ENCODE measurements at places on chromosomes 6 and 20. TPM values are rescaled to one million over a fixed set of nuclear protein-coding genes. Genes with fewer than 3 reads are reported as not detected.

The CNKSR3 gene
- 4.2 TPM for polyA plus RNA-seq

- DNase-seq, result no peak
These were observed 11.1 kb downstream of the TMEM200A start for GRCh38 chr6:130376936-130377335.

The NPBWR2 gene
- not detected for polyA plus RNA-seq

GRCh38 chr6:135269481-135269891 is 88.4 kb downstream of the MYB start:
- DNase-seq, result no peak

DNA sequence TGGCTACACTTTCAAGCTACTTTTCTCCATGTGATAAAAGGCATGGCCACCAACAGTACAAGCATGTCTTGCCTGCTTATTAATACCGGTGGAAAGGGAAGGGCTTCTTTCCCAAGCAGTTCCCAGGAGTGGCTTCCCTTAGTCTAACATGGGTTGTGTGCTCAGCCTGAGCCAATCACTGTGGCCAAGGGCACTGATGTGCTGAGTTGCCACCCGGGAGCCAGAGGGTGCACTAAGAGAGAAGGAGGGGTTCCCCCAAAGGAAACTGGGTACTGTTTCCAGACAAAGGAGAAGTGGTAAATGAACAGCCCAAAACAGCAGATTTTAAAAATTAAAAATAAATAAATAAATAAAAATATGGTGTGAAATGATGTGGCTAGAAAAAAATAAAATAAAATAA is 68.5 kb downstream of the BANF2 start:
- no peak for DNase-seq

- DNase-seq, result no peak
These were observed 10.1 kb downstream of the GSS start for GRCh38 chr20:34945315-34946077.

The VNN1 gene
- polyA plus RNA-seq, result 0.23 TPM

The DBNDD2 gene
- 381 TPM for polyA plus RNA-seq

The TRIM15 gene
- polyA plus RNA-seq, result not detected

The SMPDL3A gene
- polyA plus RNA-seq, result 4.6 TPM

DNA sequence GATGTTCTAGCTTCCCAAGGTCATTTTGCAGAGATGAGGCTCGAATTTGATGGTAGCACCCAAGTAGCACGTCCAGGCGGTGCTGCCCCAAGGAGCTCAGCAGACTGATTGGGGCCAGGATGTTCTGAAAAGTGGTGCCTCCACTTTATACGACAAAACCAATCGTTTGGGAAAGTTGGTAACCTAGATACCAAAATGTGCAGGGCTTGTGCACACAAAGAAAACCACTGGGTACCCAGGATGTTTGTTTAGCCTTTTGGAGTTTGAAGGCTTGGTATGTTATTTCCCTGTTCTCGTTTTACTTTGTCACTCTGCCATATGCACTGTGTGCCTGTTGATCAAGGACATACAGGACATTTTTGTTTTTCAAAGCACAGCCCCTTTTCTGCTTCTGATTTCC is 40.7 kb upstream of the PBOV1 start:
- DNase-seq, result no peak

DNA sequence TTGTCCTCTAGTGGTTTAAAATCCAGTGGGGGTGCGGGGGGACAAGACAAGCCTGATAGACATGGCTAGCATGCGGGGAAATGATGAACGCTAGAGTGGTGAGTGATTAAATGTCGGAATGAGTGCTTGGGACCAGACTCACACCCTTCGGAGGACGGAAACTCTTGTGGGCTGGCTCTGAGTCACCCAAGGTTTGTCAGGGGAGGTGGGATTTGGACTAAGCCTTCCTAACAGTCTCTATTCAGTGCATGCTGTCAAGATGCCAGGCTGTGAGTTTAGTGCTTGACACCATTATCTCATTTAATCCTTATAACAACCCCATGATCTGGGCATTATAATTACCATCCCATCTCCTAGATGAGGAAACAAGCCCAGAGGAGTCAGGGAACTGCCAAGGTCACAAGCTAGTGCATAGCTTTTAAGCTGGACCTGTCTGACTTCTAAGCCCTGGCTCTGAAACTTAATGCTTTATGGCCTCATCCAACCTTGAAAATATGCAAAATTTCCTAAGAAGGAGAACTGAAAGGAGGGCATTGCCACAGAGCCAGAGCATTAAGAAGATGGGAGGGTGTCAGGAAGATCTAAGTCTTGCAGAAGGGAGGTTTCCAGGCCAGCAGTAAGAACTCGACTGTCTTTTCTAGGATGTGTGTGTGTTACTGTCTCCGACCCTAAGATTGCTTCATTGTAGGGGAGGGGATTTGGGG is 168.7 kb upstream of the LRFN2 start:
- no peak for DNase-seq

DNA sequence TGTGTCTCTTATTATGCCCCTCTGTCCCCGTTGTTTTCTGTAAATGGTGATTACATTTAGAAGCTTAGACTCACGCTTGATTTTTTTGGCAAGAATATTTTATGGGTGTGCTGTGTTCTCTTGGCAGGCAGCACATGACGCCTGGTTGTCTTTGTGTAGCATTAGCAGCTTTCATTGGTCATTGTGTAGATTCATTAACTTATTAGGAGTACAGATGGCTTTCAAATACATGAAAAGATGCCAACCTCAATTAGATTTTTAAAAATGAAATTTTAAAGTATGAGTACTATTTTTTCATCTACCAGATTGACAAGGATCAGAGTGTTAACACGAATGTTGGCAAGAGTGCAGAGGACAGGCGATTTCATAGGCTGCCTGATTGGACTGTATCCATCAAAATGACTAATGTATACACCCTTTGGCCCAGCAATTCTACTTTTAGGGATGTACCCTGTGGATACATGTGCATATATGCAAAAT is 15.2 kb downstream of the COX4I2 start:
- DNase-seq, result no peak

Data from heart right ventricle (tissue), 16 donors.